ENCODE measurements at places on chromosomes 6 and 20. TPM values are rescaled to one million over a fixed set of nuclear protein-coding genes. Genes with fewer than 3 reads are reported as not detected.

Gene BPIFA1
- not detected for polyA plus RNA-seq

Gene PPP1R3G
- polyA plus RNA-seq: 0.05 TPM

Gene PRKN
- not detected for polyA plus RNA-seq

Gene TRAPPC3L
- polyA plus RNA-seq: not detected

Gene SAMD3
- polyA plus RNA-seq: not detected

DNA sequence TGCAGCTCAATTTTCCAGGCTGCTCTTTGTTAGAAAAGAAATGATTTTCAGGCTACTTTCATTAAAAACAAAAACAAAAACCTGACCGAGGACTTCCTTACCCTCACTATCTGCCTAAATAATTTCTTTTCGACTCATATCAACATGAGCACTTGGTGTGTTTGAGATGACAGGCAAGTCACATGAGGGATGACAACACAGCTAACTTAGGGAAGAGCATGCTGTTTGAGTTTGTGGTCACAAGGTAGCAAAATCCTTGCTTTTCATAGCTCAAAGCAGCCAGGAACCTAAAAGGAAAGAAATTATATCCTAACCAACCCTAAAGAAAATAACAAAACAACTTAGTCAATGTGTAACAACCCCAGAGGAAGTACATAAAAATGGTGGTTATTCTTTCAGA, 459.5 kb downstream of the KIF16B start:
- no peak for DNase-seq

GRCh38 chr6:13709689-13710551, 1.7 kb downstream of the RANBP9 start:
- DNase-seq: no peak

GRCh38 chr6:139515511-139515910, 141.1 kb upstream of the CITED2 start:
- no peak for DNase-seq

GRCh38 chr6:140779341-140779740, 1353.4 kb upstream of the GJE1 start:
- DNase-seq: no peak

All from GM12878 (cell line).